ENCODE measurements at places on chromosomes 13 and 19.

GRCh38 chr13:101486708-101487437 is 34.4 kb downstream of the ITGBL1 start:
- no peak for DNase-seq

GRCh38 chr13:42592915-42593900 is 19.3 kb downstream of the TNFSF11 start:
- DNase-seq: no peak

GRCh38 chr13:49958321-49958720 is 22.2 kb upstream of the SPRYD7 start:
- no peak for DNase-seq

GRCh38 chr13:113358653-113359190 is 5.2 kb downstream of the GRTP1 start:
- no peak for DNase-seq

All from AG08396 (cell line).